ENCODE measurements at places on chromosomes 3 and 15.

- DNase-seq = peak; percentile 3
Observed at GRCh38 chr3:101069901-101070798, 76.9 kb upstream of the ABI3BP start.

DNA sequence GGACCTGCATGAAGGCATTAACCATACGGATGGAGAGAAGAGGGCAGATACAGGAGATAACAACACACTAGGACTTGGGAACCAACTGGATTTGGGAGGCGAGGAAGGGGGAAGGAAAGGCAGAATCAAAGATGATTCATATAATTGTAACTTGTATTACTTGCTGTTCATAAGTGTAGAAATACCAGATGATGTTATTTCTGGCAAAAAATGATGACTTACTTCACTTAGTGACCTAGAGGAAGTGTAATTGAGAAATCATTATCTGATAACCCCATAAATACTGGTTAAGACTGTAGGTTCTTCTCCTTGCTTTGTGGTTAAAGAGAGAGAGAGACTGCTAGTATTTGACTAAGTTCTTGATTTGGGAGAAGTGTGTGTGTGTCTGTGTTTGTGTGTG lies 50.5 kb upstream of the GK5 start:
- DNase-seq = no peak

DNA sequence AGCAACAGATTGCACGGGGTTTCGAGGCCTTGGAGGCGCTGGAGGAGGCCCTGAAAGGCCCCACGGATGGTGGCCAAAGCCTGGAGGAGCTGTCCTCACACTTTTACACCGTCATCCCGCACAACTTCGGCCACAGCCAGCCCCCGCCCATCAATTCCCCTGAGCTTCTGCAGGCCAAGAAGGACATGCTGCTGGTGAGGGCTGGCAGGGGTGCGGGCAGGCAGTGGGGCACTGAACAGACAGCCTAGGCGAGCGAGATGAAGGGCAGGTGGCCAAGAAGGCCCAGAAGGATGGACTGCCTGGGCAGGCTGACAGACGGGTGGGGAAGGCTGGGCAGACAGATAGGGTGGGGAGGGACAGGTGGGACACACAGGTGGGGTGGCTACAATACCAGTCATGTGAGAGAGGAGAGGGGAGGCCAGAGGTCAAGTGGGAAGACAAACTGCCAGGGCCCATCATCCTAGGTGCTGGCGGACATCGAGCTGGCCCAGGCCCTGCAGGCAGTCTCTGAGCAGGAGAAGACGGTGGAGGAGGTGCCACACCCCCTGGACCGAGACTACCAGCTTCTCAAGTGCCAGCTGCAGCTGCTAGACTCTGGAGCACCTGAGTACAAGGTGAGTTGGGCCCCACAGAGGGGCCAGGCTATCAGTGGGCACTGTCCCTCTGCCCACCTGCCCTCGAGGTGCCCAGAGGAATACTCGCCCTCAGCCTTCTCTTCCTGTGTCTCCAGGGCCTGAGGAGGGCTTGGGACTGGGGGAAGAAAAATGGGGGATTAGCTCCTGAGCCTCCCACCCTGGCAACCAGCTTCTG lies 3.1 kb downstream of the PARP3 start:
- DNase-seq = no peak

DNA sequence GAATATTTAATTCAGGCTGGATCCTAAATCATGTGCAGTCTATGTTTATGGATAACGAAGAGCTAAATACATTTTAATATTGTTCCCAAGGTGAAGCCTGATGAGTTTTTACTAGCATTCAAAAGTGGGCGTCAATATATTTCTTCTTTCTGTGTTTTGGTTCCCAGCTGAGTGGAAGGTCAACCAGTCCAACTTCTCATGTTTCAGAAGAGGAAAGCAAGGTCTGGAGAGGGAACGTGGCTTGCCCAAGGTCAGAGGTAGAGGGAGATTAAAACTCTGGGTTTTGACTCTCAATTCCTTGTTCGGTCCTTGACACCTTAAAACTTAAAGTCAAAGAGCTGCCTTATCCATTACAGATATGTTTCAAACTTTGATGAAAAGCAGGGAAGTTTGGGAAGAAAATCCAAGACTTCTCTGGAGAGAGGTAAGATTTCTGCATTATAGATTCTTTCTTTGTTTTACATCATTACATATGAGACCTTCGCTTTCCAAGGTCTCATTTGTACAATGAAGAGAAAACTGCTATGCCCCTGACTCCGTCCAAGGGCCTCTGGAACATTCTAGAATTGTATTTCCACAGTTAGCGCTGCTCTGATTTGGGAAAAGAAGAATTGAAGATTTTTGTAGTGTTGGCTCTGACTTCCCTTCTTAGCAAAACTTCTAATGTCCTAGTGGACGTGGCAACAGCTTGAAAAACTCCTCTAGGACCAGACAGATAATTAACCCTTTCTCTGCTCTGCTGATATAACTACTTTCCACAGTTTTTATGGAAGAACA lies 57.7 kb upstream of the HES1 start:
- DNase-seq = no peak

DNA sequence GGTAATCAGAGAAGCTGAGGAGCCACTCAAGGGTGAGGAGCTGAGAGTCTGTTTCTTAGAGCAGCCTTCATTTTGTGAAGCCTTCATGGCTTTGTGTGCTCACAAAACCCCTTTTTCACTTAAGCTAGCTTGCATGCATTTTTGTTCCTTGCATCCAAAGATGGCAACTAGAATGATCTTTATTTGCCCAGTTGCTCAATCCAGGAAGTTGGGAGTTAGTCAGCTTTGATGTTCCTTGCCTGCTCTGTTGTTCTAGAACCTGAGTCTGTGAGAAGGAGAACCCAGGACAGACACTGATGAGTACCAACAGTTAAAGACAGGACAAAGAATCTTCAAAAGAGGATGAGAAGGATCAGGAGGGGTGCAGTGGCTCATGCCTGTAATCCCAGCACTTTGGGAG lies 81.8 kb downstream of the IL20RB start:
- no peak for DNase-seq

All from stimulated activated CD8-positive, alpha-beta memory T cell treated with anti-CD3 and anti-CD28 coated beads, Interleukin-7, amount 100 ng/mL, for 4 hours (primary cell).